ENCODE measurements at places on chromosomes 2 and 18.

GRCh38 chr2:232842689-232843088 is 27.4 kb upstream of the SNORC start:
- no peak for DNase-seq

- no peak for DNase-seq
Observed at GRCh38 chr2:192885569-192886160, 690.9 kb upstream of the TMEFF2 start.

GRCh38 chr2:17104454-17104853 is 413.8 kb downstream of the RAD51AP2 start:
- peak; percentile 33 for DNase-seq

DNA sequence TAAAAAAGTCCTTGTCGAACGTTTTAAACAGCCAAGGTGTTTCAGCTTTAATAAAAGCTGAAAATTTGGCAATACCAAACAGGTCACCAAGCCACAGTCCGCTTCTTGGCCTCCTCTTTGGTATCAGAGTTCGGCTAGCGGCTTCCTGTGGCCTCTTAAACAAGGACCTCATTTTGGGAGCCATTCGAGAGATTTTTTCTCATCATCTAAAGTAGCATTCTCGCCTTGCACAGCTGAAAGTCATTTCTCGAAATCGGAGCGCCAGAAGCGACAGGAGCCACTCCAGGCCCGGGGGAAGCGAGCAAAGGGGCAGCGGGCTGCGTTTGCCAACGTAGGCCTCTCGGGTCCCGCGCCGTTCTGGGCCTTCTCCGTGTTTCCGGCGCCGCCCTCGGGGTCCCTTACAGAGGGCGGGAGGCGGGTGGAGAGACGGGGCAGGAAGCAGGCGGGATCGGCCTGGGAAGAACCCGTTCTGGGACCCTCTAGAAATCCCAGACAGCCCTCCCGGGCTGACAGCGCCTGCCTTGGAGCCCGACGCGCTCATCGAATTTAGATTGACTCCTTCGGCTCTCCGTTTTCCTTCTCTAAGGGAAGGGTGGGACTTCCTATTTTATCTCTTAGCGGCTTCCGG is 522 bp upstream of the ZNF407 start:
- peak; percentile 84 for DNase-seq

GRCh38 chr2:150120326-150120955 is 367.0 kb downstream of the RND3 start:
- DNase-seq = no peak

GRCh38 chr18:22879293-22879692 is 53.8 kb upstream of the RBBP8 start:
- no peak for DNase-seq

DNA sequence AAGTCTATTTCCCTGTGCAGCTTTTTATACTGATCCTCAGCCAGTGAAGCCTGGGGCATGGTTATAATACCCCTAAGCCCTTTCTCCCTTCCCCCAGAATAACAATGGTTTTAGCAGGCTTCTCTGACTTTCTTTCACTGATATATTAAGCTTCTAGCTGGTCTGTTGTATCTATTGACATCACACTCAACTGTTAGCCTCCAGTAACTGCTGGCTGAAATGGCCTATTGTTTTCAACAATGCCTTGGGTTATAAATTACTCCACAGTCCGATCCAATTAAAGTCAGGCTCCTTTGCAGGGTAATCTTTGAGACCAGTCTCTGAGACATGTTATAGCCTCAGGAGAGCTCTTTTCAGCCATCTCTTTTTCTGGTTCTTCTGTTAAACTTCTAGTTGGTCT is 2.9 kb upstream of the SLC9A4 start:
- no peak for DNase-seq

DNA sequence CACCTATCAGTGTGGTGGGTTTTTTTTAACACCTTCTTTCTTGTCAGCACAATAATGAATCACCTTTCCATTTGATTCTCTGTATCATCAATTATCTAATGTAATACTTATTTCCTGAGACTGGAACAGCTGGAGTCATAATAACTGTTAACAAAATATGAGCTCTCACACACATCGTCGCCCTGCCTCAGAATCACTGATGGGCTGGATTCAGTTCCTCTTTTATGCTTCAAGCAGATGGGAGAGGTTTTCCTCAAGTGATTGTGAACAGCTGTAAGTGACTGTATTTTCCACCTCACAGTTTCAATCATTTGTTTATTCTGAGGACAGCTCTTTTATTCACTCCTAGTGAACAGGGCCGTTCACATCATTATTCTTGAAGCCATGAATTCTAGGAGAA is 330.2 kb downstream of the DSC3 start:
- no peak for DNase-seq

- DNase-seq = no peak
Observed at GRCh38 chr2:14304326-14304725, 328.2 kb upstream of the LRATD1 start.

DNA sequence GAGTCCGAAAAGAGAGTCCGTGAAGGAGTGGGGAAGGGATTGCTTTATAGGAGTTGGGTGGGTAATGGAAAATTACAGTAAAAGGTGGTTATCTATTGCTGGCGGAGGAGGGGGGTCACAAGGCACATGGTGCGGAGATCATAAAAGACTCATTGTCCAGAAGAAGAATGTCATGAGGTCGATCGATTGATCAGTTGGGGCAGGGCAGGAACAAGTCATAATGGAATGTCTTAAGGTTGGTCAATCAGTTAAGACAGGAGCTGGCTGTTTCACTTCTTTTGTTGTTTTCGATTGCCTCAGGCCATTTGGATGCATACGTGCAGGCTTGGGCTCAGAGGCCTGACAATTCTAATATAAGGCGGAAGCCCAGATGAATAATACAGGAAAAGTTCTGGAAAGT is 473.0 kb upstream of the TNP1 start:
- DNase-seq = no peak

DNA sequence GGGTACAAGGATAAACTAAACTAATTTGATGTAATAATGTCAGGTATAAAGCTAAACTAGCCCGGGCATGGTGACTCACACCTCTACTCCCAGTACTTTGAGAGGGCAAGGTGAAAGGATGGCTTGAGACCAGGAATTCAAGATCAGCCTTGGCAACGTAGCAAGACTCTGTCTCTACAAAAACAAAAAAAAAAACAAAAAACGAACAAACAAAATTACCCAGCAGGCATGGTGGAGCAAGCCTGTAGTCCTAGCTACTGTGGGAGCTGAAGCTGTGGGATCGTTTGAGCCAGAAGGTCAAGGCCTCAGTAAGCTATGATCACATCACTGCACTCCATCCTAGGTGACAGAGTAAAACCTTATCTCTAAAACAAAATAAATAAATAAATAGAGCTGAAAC is 131.8 kb upstream of the KYNU start:
- peak; percentile 68 for DNase-seq

- DNase-seq = peak; percentile 75
Observed at GRCh38 chr2:38581193-38582147, 21.3 kb downstream of the HNRNPLL start.

- DNase-seq = no peak
Observed at GRCh38 chr2:68847751-68848150, 23.4 kb downstream of the BMP10 start.

All from kidney glomerular epithelial cell (primary cell).